ENCODE measurements at places on chromosomes 7 and 10.

DNA sequence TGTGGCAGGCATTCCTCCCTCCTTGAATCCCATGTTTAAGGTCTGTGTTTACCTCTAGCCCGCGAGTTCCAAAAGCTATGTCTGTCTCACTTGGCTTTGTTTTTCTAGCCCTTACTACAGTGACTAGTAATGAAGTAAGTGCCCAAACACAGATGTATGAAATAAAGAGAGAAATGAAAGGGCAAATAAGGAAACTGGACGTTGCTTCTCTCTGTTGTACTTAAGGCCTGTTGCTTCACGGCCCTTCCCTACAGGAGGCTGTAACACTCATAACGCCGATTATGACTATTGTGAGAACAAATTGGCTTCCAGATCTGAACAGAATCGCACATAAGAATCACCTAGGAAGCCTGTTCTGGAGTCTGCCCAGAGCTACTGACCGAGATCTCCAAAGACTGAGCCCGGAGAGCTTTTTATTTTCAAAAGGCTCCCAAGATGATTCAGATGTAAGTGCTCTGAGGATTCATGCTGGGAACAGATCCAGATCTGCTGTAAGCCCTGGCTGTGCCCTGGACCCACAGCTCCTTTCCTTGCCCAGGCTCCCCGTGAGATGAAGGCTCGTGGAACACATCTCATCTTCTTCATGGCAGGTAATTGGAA, 432.6 kb downstream of the SDK1 start:
- no peak for DNase-seq

DNA sequence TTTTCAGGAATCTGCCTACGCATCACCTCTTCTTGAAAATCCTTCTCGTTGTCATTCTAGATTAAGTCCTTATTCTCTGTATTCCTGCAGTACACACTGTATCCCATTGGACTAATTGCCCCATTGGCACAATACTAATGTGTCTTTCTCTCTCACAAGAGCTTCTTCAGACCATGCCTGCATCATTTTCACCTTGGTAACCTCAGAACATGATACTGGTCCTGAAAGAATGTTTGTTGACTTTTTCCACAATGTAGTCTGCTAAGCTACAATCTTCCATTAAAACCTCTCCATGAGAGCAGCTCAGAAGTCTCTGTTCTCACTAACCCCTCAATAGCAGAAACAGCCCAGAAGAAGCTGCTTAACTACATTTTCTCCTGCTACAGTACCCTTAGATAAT, 270.7 kb downstream of the PCDH15 start:
- DNase-seq, result no peak

DNA sequence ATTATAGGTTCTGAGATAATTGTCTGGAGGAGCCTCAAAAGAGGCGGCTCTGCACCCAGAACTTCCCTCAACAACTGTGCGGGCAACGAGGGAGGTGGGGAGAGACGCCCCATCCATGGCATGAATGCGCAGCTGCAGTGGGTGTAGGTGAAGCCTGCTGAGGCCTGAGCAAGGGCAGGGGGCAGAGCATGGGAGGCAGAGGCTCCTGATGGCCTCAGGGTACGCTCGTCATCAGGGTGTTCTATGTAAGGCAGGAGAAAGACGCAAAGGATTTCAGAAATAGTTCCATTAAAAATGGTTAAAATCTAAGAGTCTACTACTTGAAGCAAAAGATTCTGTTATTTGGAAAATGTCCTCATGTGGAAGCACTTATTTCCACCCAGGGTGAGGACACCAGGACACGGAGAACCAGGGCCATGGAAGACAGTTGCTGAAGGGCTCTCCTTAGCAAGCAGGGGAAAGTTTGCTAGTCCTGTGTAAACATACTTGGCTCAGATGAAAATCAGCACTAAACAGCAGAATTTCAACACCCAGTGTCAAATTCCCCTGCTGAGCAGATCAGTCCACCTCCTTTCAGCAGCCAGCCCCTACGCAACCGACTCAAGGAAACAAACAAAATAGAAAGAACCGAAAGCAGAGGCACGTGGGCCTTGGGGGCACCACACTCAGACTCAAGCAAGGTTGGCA, 18.9 kb downstream of the INSIG1 start:
- DNase-seq, result no peak

GRCh38 chr10:83886871-83887270, 252.4 kb upstream of the GHITM start:
- no peak for DNase-seq

GRCh38 chr7:124992851-124993562, 63.4 kb upstream of the POT1 start:
- no peak for DNase-seq

DNA sequence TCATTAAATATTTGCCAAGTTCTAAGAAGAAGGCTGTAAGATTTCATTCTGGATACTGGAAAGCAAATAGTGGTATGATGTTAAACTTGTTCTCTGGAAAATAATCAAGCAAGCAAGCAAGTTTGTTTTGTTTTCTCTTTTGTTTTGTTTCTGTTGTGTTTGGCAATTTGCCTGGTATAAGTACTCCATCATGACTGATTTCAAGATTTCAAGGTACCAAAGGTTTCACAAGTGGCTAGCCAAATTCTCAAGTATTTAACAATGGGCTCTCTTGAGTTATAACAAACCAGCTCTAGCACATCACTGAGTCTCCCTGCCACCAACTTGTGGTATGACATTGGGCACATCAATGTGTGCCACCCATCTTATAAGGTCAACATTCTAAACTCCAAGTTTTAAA, 151.7 kb upstream of the IGFBP3 start:
- no peak for DNase-seq

DNA sequence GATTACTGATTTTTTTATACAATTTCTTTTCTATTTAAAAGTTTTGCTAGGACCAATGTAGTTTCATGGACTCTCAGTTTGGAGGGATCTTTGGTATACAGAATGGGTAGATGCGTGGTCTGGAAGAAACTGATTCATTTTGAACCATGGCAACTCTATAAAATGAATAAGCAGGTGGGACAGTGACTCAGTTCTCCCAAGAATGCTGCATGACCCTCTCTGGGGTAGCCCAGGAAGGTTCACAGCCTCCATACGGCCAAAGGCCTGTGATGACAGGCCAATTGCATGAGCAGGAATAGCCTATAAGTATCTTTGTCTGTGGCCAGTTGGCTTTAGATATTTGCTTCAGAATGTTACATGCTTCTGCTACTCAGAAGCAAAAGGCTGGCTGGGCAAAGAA, 113.3 kb upstream of the RSU1 start:
- DNase-seq, result no peak

GRCh38 chr7:74544706-74545469, 91.2 kb downstream of the GTF2IRD1 start:
- peak; percentile 50 for DNase-seq

GRCh38 chr10:36492590-36493515, 632.5 kb upstream of the ANKRD30A start:
- DNase-seq, result no peak

- DNase-seq, result no peak
Observed at GRCh38 chr7:157096286-157097055, 42.3 kb upstream of the UBE3C start.

- DNase-seq, result no peak
Observed at GRCh38 chr7:48300301-48300700, 129.0 kb downstream of the ABCA13 start.

- DNase-seq, result peak; percentile 72
Observed at GRCh38 chr7:142345811-142346210, 88.0 kb upstream of the PRSS58 start.

DNA sequence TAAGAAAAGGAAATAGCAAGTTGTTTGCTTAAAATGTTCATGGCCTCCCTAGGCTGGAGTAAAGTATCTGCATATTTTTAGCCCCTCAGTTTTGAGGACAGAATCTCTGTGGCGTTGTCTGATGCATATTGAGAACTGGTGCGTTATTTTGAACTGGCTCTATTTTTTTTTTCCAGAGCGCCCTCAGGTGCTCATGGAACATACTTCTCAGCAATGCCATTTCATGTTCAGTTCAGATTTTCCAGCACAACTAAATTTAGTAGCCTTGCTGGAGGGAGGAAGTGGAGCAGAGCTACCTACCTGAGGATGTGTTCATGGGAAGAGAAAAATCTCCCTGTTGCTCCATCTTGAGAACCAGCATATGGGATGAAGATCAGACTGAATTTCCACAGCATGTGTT, 870.5 kb downstream of the LRMDA start:
- no peak for DNase-seq

GRCh38 chr7:104362756-104363155, 34.4 kb downstream of the LHFPL3 start:
- no peak for DNase-seq

- DNase-seq, result no peak
Observed at GRCh38 chr7:42077271-42078135, 159.5 kb downstream of the GLI3 start.

DNA sequence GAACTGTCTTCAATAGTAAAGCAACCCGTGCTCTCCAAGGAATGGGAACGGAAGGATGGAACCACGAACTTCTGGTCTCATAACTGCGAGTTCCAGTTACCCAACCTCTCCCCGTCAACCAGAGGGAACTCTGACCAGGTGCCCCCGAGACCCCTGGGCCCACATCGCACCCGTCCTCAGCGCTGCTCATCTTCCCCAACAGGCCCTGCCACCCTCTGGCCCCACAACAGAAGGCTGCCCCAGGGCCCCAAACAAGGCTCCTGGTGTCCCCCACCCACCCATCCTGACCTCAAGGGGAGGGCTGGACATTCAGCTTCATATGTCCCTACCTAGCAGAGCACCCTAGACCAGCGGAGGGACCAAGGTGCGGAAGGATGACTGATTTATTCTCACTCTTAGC, 22.7 kb downstream of the PITRM1 start:
- DNase-seq, result no peak

DNA sequence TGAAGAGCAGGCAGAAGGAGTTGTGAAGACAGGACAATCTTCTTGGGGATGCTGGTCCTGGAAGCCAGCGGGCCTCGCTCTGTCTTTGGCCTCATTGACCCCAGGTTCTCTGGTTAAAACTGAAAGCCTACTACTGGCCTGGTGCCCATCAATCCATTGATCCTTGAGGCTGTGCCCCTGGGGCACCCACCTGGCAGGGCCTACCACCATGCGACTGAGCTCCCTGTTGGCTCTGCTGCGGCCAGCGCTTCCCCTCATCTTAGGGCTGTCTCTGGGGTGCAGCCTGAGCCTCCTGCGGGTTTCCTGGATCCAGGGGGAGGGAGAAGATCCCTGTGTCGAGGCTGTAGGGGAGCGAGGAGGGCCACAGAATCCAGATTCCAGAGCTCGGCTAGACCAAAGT, 1.5 kb downstream of the CHPF2 start:
- no peak for DNase-seq

- no peak for DNase-seq
Observed at GRCh38 chr7:2478399-2478785, 2.2 kb upstream of the GRIFIN start.

- no peak for DNase-seq
Observed at GRCh38 chr7:84216472-84216871, 21.9 kb upstream of the SEMA3A start.

DNA sequence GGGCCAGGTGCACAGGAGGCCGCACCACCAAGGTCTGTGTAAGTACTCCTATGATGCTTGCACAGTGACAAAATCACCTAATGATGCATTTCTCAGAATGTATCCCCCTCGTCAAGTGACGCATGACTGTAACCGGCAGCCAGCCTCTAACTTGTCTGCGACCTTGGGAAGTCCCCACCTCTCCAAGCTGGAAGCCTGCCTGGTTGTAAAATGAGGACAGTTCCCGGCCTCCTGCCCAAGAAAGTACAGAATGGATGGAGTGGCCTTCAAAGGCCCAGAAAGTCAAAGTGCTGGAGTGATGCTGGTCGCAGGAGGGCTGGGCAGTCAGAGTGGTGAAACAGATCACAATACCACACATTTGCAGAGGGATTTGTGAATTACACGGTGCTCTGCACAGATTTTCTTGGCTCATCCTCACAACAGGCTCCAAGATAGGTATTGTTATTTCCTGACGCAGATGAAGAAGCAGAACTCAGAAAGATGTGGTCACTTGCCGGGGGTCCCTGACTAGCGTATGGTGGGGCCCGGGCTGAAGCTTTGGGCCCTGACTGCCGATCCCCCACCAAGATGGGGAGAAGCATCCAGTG, 22.8 kb downstream of the SPOCK2 start:
- no peak for DNase-seq

DNA sequence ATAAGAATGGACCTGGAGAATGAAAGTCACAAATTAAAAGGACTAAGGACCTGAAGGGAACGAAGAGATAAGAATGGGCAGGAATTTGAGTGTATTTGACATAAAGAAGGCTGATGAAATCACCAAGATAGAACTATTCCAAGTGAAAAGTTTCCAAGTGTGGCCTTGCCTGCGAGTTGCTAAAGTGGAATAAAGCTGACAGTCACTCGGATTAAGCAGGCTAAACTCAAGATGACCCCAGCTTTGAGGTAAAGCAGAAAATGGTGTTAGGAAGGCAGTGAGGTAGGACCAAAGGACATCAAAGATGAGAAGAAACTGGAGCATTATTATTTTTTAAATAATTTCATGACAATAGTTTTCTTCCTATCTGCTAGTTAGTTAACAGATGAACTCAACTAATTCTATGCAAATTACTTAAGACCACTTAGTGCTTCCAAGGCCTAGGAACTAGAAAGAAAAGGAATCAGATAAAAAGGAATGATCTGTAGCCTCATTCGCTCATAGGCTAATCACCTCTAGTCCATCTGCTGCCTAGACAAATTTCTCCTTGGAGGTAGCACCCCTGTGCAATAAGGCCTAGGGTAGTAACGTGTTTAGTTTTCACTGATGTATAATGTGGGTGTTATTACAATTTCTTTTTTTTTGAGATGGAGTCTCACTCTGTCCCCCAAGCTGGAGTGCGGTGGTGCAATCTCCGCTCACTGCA, 34.5 kb downstream of the EZH2 start:
- DNase-seq, result no peak

DNA sequence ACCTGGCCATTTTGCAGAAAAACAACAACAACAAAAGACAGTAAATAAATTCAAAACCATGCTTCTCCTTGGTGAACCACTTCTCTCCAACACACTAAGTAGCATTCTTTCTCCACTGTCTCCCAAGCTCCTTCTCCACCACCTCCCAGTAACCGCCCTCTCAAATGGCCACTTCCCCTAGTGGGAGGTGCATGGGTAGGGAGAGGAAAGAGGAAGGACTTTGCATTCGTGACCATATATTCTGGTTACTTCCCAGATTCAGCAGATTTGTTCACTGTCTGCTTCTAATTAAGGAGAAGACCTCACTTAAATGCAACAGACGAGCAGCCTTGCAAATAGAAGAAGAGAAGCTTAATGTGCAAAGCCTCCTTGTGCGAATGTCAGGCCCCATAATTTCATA, 166.8 kb downstream of the SORCS1 start:
- DNase-seq, result no peak

DNA sequence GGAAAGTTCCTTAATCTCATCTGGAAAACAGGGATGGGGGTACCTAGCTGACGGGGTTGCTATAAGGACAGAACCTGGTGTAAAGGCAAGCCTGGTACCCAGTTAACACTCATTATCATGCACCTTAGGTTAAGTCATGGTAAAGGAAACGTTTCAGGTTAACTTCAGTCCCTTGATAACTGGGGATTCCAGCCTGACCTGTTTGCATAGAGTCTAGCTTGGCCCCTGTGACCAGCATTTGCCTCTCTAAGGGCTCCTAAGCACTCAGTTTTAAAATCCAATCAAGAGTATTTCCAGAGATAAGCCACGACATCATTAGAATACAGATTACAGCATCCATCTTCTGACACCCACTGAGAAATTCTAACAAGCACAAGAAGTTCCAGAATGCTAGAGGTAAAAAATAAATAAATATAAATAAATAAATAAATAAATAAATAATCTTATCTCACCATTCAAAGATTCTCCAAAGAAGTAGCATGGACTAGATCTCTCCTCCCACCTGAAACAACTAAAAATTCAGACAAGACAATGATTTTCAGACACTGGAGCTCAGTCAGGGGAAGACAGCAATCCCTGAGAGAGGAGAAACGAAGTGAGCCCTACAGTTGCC, 184.6 kb downstream of the KCNMA1 start:
- DNase-seq, result no peak
